ENCODE measurements at places on chromosomes 11 and 22.

DNA sequence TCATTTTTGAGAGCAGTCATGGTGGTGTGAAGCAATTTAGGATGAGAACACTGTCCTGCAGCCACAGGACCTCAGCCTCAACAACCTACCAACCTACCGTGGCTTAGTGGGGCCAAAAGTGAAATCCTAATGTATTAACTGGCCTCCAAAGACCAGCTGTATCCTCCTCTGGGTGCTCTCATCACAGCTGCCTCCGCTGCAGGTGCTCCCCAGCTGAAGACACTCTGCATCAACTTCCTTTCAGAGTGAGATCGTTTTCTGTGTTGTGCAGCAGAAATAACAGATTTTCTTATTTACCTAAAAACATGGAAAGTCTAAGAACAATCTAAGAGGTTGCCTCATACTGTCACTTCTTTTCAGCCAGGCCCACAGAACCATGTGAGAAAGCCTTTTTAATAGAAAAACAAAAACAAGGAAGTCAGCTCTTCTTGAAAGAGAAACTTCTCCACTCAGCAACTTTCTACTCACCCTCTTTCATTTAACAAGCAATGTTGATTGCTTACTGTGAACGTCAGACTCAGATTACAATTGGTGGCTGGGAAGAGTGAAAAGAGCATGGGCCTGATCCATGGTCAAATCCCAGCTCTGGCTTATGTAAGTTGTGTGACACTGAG, 136.1 kb downstream of the TENM4 start:
- DNase-seq: no peak

GRCh38 chr11:64619811-64620380, 28.9 kb downstream of the SLC22A12 start:
- DNase-seq: no peak

GRCh38 chr11:23359297-23359696, 499.0 kb upstream of the CCDC179 start:
- no peak for DNase-seq

GRCh38 chr11:100684101-100685065, 2.7 kb upstream of the ARHGAP42 start:
- no peak for DNase-seq

- peak; percentile 35 for DNase-seq
Measured at GRCh38 chr11:128720522-128720985, 26.7 kb downstream of the FLI1 start.

GRCh38 chr11:1372660-1373059, 17.1 kb upstream of the BRSK2 start:
- DNase-seq: no peak

- DNase-seq: no peak
Measured at GRCh38 chr11:28417601-28418323, 309.6 kb downstream of the METTL15 start.

GRCh38 chr11:57324154-57324885, 432 bp downstream of the TNKS1BP1 start:
- no peak for DNase-seq

DNA sequence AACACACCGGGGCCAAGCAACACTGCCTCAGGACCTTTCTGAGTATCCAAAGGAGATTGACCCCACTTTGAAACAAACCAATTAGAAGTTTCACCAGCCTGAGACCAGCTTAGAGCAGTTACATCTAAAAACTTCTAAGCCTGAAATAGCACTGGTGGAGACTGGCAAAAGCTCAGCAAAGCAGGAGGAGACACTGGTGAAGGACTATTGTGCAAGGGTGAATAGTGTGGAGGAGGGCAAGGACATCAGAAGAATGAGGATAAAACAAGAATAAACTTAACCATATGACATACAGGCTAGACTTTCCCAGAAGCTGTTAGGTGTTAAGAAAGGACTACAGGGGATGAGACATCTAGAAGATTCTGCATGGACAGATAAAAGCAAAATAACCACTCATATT, 152.4 kb downstream of the FCHSD2 start:
- DNase-seq: no peak

DNA sequence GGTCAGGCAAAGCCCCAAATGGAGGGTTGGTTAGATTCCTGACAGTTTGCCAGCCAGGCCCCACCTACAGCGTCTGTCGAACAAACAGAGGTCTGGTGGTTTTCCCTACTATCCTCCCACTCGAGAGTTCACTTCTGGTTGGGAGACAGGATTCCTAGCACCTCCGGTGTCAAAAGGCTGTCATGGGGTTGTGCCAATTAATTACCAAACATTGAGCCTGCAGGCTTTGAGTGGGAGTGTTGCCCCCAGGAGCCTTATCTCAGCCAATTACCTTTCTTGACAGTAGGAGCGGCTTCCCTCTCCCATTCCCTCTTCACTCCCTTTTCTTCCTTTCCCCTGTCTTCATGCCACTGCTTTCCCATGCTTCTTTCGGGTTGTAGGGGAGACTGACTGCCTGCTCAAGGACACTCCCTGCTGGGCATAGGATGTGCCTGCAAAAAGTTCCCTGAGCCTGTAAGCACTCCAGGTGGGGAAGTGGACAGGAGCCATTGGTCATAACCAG, 4.7 kb upstream of the TTC36 start:
- no peak for DNase-seq

GRCh38 chr11:69089258-69089657, 40.5 kb downstream of the TPCN2 start:
- DNase-seq: no peak

DNA sequence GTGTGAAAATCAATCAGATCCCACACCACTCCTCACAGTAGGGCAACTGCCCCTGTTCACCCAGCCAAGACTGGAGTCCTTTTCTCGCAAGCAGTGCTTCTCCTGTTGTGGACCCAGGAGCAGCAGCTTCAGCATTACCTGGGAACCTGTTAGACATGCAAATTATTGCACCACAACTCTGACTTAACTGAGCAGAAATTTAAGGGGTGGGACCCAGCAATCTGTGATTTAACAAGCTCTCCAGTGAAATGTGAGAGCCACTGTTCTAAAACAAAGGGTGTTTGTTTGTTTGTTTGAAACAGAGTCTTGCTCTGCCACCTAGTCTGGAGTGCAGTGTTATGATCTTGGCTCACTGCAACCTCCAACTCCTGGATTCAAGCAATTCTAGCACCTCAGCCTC, 591.4 kb downstream of the SOX6 start:
- no peak for DNase-seq

- DNase-seq: no peak
Measured at GRCh38 chr11:133269267-133269666, 263.0 kb downstream of the OPCML start.

DNA sequence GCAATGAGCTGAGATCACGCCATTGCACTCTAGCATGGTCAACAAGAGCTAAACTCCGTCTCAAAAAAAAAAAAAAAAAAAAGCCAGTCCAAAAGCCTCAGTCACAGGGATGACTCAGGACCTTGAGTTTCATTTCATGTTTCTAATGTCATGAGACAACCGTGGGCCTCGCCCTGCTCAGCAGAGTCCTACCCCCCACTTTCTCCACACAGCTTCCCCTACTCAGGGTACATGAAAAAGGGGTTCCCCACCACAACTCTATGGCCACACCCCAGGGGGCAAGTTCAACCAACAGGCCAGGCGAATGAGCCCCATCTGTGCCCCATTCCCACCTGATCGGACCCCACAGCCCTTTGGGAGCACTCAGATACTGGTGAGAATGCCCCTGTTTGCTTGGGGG, 24.3 kb upstream of the ADA2 start:
- no peak for DNase-seq

- DNase-seq: peak; percentile 90
Measured at GRCh38 chr11:66222358-66223149, 45.9 kb upstream of the RAB1B start.

DNA sequence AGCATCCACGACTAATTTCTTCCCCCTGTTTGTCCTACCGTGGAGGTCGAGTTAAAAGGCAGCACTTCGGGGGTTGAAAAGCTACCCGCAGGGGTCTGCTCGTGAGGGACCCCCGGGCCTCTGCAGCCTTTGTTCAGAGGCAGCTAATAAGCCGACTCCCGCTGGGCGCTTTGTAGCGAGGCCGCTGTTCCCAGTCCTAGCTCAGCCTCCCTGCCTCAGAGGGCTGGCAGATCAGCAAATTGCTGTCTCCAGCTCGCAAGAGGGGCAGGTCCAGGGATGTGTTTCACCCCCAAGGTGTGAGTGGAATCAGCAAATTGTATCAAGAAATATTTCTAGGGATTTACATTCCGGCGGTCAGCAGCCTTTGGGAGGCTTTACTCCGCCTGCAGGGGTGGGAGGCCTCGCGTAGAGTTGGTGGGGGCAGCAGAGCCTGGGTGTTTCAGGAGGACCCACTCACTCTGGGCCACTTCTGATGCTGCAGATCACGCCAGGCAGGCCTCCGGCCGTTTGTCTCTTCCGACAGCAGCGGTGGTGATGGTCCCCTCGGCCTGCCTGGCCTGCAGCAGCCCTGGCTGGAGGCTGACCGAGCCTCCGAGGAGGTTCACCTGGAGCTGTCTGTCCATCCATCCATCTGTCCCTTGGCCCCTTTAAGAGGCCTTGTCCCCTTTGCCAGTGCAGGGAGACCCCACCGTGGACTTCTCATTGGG, 21.6 kb upstream of the KCNQ1OT1 start:
- DNase-seq: no peak

- no peak for DNase-seq
Measured at GRCh38 chr11:9765320-9766101, 101.6 kb downstream of the SWAP70 start.

- DNase-seq: peak; percentile 73
Measured at GRCh38 chr11:47499614-47500013, 50.7 kb upstream of the RAPSN start.
